Fibroblast of villous mesenchyme (primary cell): ENCODE measurements at places on chromosomes 4 and X.

GRCh38 chr4:176789955-176790354 lies 2.8 kb downstream of the VEGFC start:
- peak; percentile 76 for DNase-seq

- DNase-seq = no peak
These were observed 210.0 kb downstream of the SHOX start for GRCh38 chrX:840556-840955.

DNA sequence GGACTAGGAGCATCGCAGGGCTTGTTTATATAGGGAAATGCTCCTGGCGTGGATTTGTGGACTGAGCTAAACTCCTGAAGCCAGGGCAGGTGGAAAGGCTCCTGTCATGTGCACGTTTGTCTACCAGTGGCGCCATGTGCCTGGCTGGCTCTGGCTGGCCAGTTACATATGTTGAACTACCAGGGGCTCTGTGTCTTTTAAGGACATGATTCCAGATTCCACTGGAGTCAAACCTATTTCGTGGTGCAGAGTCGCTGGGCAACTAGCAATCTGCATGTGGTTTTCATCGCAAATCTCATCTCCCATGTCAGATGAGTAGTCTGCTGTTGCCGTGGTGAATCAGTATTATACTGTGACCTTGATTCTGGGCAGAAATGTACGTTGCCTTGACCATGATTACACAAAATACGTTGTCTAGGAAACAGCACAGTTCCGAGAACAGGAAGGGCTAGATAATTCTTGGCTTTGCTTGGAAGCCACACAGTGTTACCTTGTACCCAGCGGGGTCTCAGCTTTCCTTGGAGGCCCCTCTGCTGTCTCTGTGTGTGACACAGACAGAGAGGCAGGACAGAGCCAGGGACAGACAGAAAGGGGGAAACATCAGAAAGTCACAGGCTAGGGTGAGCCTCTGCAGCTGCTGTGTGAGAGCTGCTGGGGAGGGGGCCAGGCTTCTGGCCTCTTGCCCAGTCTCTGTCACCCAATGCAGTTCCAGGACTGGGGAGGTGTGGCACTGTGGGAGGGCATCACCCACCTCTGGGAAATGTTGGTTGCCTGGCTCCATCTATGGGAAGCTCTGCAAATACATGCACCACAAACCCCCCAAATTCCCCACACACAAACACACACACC lies 19.2 kb downstream of the PNMA6E start:
- DNase-seq = peak; percentile 74

DNA sequence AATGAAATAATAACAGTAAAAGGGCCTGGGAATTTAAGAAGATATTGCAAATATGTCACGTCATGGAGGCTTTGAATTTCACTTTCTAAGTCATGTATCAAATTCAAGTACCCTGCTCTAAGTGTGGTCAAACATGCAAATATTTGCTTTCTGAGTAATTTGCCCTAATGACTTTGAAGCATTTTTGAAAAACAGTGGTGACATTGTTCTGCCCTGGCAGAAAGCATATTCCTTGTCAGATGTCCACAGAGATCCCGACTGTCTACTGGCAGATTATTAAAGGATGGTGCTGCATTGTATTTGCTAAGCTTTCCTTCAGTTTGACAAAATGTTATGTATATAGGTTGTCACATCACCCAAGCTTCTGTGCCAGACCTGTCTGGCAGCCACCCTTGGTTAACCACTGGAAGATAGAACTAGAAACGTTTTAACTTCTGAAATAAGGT lies 92.5 kb downstream of the ANK2 start:
- DNase-seq = peak; percentile 30
